Upper lobe of right lung (tissue), 1 donor: ENCODE measurements at places on chromosomes 1 and 21. TPM values are rescaled to one million over a fixed set of nuclear protein-coding genes. Genes with fewer than 3 reads are reported as not detected.

DNA sequence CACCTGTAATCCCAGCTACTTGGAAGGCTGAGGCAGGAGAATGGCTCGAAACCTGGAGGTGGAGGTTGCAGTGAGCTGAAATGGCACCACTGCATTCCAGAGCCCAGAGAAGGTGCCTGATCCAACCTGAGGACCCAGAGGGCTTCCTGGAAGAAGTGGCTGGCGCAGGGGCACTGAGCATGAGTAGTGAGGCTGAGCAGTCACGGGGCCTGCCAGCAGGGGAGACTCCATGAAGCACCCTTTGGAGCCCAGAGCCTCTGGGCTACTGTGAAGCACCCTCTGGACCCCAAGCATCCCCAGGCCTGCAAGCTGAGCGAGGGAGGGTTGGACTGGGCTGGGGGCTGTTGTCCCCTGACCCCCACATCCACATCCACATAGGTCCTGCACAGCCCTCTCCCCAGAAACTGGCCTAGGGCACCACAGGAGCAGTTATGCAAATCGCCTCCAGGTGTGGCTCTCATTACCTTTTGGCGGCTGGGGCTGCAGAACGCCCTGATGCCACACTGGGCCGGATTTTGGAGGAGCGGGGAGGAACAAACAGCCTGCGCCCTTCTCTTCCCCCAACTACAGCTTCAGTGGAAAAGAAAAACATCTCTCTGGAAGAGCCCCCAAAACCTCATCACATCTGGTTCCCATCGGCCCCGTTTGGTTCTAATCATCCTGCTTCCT lies 78.2 kb upstream of the TARDBP start:
- DNase-seq, result no peak

- DNase-seq, result no peak
Observed at GRCh38 chr1:217196616-217197015, 434.3 kb downstream of the GPATCH2 start.

AKR7A3 gene
- 0.43 TPM for total RNA-seq

- DNase-seq, result no peak
Observed at GRCh38 chr1:226874579-226875425, 4.4 kb downstream of the PSEN2 start.

DNA sequence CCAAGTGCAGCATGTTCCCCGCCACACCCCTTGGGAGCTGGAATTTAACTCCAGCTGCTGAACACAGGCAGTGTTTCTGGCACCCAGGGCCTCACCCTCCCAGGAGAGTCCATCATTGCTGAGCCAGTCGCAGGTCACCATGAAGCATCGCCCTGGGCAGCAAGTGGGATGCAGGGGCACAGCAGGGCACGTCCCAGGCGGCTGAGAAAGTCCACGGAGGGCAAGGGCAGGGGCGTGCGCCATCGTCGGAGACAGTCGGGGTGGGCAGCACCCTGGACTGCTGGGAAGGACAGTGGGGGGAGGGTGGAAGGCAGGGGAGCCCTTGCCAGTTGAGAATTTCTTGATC lies 69.2 kb upstream of the PDE9A start:
- DNase-seq, result no peak

GABRD gene
- 2.9 TPM for total RNA-seq

- DNase-seq, result no peak
Observed at GRCh38 chr1:13775916-13776315, 75.9 kb downstream of the PRDM2 start.

MORC3 gene
- 32.3 TPM for total RNA-seq

DNA sequence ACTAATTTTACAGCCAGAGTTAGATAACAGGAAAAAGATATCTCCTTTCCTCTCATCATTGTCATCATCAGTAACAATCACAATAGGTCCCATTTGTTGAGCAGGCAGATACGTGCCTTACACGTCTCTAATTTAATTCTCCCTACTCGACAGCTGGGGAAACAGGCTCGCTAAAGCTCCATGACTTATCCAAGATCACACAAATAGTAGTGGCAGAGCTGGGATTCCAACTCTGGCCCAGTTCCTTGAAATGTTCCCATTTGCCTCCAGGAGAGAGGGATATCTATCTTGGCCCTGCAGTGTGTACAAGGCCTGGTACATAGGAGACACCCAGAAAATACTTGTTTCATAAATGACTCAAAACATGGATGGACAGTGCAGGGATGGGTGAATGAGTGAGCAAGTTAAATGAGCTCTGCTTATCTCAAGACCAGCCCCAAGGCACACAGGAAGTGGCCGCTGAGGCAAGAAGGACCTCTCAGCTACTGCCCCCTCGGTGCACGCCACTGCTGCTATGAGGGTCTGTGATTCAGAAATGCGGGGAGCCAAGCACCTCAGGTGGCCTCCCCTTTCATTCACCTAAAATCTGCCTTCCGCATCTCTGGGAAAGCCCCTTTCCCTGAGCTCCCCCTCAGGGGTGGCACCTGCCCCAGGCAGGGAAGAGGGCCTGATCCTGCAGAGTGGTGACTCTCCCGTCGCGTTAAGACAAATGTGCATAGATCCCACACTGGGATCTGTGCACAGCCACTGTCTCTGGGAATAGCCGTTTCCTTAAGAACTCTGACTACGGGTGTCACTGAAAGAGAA lies 3.6 kb downstream of the KCNN3 start:
- no peak for DNase-seq

SPRTN gene
- total RNA-seq, result 9.6 TPM

GRCh38 chr1:212782422-212783154 lies 9.0 kb downstream of the NSL1 start:
- no peak for DNase-seq
